ENCODE measurements at places on chromosomes 5 and 9. TPM values are rescaled to one million over a fixed set of nuclear protein-coding genes. Genes with fewer than 3 reads are reported as not detected.

GRCh38 chr9:108543251-108543778 lies 312.5 kb downstream of the ACTL7B start:
- no peak for DNase-seq

DNA sequence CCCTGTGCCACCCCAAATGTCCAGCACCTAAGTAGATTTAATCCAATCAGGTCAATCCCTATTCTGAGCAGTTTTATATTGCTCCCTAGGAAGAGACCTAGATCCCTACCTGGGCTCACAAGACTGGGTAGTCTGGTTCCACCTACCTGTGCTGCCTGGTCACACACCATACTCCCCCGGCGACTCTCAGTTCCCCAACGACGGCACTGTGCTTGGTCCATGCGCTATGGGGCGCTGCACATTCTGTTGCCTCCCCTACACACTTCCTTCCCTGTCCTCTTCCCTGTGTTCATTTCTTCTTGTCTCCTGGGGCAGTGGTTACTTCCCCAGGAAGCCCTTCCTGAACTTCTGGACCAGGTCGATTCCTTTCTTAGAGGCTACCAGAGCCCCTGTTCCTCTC lies 109.9 kb upstream of the IL12B start:
- DNase-seq = no peak

- no peak for DNase-seq
These were observed 66.8 kb downstream of the APBA1 start for GRCh38 chr9:69605406-69605805.

GRCh38 chr9:117247266-117247665 lies 167.6 kb downstream of the ASTN2 start:
- no peak for DNase-seq

The PDE6A gene
- total RNA-seq = not detected

The SLC6A19 gene
- not detected for total RNA-seq

The CANX gene
- total RNA-seq = 294 TPM
